ENCODE measurements at places on chromosomes 3 and 15.

DNA sequence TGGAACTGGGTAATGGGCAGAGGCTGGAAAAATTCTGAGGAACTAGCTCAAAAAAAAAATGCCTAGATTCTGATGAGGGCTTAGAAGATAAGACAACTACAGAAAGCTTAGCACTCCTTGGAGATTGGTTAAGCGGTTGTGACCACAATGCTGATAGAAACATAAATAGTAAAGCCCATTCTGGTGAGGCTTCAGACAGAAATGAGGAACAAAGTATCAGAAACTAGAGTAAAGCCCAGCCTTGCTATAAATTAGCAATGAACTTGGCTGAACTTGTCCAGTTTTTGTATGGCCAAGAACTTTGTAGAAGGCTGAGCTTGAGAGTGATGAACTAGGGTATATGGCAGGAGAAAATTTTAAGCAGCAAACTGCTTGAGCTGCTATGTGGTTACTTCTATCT lies 25.4 kb downstream of the GOLGB1 start:
- no peak for DNase-seq

DNA sequence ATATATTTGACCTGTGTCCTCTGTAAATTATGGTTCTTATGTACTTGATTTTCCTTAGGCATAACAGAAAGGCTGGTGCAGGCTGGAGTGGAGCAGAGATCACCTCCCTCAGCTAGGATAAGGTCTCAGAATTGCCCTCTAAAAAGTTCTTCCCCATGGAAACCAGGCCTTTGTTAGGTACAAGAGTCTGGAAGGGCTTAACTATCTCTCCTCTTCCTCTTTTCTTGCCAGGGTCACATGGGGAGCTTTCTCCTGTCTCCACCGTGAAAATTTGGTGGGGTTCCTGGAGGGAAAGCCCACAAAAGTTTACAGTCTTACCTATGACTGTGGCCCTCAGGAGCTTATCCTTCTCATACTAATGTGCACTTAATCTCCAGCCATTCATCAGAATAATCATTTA lies 633.2 kb downstream of the MCTP2 start:
- no peak for DNase-seq

DNA sequence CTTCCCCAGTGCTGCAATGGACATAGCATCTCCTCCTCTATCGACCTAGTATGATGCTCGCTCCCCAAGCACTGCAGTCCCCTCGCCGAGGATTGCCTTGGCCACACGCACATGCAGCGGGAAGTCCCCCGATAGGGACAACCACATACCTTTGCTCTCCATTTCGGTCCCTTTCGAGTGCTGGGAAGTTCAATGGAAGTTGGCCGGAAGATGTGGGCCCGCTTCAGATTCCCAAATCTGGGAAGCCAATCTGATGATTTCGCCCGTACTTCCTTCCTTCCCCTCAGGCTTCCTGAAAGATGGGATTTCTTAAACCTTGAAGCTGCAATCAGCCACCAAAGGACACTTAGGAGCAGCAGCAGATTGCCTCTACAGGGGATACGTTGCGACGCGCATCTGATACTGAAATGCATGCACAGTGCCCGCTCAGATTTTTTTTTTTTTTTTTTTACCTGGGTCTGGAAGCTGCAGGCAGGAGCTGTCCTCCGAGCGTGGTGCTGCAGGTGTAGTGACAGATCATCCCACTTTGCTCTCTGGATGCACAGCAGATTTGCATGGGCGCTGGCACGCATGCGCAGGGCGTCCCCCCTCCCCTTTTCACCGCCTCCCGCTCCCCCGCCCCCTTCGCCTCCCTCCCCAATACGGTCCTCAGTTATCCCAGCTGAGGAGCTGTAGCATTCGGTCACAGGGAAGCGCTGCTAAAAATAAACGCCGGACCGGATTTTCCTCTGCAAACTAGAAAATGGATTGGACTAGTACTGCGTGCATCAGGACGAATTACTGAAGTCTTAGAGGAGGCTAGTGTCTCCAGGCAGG lies at the start of gene FGF12:
Gene FGF12, minus strand, starts transcription at position 510 of the 816 bp plus-strand sequence.
- DNase-seq: peak; percentile 65

DNA sequence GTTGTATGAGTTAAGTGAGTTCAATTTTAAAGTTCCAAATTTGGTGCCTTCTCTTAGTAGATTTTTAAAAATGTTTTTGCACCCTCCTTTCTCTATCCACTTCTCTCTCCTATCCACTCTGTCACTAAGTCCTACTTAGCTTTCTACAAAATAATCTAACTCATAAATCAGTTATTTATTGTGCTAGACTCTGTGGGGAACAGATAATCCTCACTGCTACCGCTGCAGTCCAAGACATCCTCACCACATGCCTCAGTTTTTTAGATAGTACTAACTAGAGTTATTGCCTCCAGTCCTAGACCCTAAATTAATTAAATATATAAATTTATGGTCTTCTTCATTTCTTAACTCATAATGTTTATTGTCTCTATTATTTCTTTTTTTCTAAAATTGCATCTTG lies 576.3 kb downstream of the GRM7 start:
- DNase-seq: no peak

DNA sequence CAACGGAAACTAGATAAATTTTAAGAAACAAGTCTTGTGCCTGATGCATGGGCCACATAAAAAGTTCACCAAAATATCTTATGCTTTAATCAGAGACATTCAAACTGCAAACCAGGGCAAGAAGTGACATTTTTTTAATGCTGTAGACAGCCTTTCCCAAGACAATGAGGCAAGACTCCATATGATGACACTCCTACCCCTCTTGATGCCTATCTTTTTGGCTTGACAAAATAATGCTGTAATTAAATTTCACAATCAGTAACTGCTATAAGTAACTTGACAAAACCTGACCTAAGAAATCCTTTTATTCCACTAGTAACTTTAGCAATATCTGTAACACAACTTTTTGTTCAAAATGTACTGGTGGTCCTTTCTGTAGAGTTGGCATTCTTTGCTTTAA lies 48.7 kb downstream of the ECT2 start:
- no peak for DNase-seq

DNA sequence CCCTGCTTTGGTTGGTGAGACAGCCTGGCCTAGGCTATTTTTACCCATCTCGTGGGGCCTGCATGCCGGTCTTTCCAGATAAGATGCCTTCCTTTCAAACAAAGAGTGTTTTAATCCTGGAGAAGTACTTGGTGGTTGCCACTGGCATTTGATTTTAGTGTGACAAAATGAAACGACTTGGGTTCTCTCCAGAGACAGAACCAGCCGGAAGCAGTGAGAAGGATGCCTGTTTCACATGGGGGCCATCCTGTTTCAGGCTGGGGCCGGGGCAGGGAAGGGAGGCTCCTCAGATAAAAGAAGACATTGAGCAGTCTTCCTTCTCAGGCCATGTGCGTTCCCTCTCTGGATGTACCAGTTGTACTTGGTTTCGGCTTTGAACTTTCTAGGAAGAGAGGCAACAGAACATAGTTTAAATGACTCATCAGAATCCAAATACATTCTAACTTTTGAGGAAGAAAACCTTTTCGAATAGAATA lies 74.9 kb downstream of the TOP2B start:
- DNase-seq: no peak

GRCh38 chr15:61092361-61093157 lies 136.5 kb downstream of the RORA start:
- no peak for DNase-seq

DNA sequence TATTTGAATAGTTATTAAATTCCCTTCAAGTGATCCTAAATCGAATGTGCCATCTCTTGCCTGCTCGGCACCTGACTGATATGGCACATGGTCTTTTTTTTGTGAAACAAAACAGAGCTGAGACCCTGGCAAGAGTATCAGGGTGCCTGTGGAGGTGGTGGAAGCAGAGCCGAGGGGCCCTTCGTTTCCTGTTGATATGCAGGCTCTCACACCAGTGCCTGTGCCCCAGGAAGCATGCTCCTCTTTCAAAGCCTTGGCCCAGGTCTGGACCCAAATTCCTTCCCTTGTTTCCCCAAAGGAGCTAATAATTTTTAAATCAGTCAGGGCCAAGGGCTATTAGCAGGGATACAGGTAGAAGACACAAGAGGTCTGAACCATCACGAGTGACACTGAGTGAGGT lies 21.5 kb upstream of the MRPS22 start:
- DNase-seq: no peak
